Aorta (tissue), 5 donors: ENCODE measurements at places on chromosomes 5 and 9. TPM values are rescaled to one million over a fixed set of nuclear protein-coding genes. Genes with fewer than 3 reads are reported as not detected.

Gene PCDHA12
- total RNA-seq: not detected

Gene DNM1
- 9.3 TPM for total RNA-seq

Gene ADCY2
- 7.1 TPM for total RNA-seq

Gene IFNA13
- not detected for total RNA-seq

Gene PCDHB7
- 6.7 TPM for total RNA-seq

Gene FAM153A
- 1.0 TPM for total RNA-seq

Gene CDH18
- total RNA-seq: not detected
